CD4-positive, alpha-beta T cell treated with Interferon alpha-2 for 1 hour (primary cell): ENCODE measurements at places on chromosomes 11 and 22.

DNA sequence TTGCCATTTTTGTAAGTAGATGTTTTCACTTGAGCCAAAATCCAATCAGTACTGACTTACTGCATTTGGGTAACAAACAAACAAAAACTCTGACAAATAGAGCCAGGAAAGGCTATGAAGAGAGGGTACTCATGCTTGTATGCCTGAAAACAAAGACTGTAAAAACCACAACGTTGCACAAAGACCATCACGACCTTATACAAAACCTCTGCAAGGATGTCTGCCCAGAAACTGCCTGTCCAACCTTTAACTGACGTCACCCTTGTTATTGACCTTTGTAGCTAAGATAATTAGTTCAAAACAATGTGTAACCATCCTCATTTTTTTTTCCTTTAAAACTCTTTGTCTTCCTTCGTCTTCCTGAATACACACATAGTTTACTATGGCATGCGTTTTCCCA is 804 bp upstream of the CREBZF start:
- DNase-seq, result no peak

- no peak for DNase-seq
These were observed 39.6 kb downstream of the TSPAN18 start for GRCh38 chr11:44766112-44766971.

DNA sequence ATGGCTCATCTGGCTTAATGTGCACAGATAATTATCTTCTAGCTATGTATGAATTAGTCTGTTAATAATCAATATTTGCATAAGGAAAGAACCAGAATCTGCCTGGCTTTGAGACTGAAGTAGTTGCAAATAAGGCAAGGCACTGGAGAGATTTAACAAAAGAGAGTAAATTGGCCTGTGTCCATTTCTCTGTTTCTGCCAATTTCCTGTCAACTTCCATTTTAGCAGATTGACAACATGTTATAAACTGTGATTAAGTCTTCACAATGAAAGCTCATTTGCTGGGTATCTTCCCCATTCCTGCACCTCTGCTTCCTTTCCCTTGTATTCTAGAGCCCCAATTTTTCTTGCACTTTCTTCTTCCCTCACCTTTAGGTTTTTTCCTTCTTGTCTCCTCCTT is 5.3 kb upstream of the TMEM123 start:
- no peak for DNase-seq

DNA sequence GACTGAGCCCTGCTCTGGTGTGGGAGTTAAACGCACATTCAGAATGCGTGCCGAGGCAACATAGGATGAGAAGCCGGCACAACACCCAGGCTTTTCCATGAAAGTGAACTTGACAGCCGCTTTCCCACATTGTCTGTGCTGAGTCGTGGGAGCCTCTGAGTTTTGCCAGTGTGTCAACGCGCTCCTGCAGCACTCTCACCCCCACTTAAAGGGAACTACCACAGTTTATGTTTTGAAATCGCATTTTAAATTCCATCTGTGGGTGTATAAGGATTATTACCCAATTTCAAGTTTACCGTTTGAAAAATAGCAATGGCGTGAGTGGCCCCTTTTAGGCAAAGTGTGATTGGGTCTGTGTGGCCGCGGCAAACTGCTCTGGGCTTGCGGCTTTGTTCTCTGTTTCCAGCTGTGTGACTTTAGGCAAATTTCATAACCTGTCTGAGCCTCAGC is 81.5 kb downstream of the FBLN1 start:
- DNase-seq, result no peak

GRCh38 chr22:16917144-16918003 is 90.6 kb downstream of the GAB4 start:
- peak; percentile 50 for DNase-seq

GRCh38 chr22:50308986-50309600 is 1.6 kb upstream of the PLXNB2 start:
- DNase-seq, result no peak

GRCh38 chr11:57306161-57306876 is 18.4 kb downstream of the TNKS1BP1 start:
- DNase-seq, result no peak

- DNase-seq, result no peak
These were observed 89.6 kb upstream of the LRRC55 start for GRCh38 chr11:57092028-57092698.

DNA sequence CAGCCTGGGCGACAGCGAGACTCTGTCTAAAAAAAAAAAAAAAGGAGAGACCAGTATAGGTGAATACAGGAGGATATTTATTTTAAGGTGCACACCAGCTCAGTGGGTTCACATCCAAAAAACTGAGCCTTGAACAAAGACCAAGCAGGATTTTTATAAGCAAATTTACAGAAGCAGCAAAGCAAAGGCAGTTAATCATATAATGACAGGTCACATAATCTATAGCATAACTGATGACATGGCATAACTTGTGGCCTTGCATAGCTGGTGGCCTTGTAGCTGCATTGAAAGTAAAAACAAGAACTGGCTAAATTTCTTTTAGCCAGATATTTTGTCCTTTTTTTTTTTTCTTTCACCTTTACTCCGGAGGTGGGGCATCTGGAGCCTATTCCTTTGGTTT is 2.7 kb upstream of the PLAAT3 start:
- no peak for DNase-seq

- no peak for DNase-seq
These were observed 330.5 kb downstream of the NXPE2 start for GRCh38 chr11:115008799-115009198.
